Glomerular endothelial cell (primary cell): ENCODE measurements at places on chromosomes 1 and 21.

- DNase-seq = no peak
Observed at GRCh38 chr1:8478566-8478965, 160.7 kb downstream of the SLC45A1 start.

GRCh38 chr1:85553416-85554335 lies 26.9 kb upstream of the CCN1 start:
- no peak for DNase-seq

- no peak for DNase-seq
Observed at GRCh38 chr1:220786337-220787068, at the start of gene MTARC1. Gene MTARC1, plus strand, starts transcription at chr1:220786913. Its CDS starts 32 bp downstream, at chr1:220786945.

- no peak for DNase-seq
Observed at GRCh38 chr1:59768792-59769735, 45.7 kb upstream of the HOOK1 start.

GRCh38 chr1:23904748-23905357 lies 8.3 kb downstream of the CNR2 start:
- DNase-seq = no peak

GRCh38 chr1:21613072-21613867 lies 55.9 kb downstream of the RAP1GAP start:
- no peak for DNase-seq

- DNase-seq = no peak
Observed at GRCh38 chr1:18955441-18956192, 859 bp downstream of the IFFO2 start.

DNA sequence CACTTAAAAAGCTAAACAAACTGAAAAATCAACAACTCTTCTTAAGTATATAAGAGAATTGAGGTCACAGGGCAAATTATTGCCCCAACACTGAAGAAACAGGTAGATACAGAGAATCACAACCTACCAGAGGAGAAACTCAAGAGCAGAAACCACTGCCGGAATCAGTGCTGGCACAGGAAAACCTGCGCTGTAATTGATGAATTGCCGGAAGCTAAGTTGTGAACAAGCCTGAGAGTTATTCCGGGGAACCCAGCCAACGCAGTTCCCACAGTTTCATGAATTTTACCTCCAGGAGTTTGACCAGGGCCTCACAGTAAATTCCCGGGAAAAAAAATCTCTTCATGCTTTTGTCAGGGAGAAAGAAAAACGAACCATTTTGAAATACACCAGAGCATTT lies 657.1 kb upstream of the BRINP3 start:
- peak; percentile 67 for DNase-seq

GRCh38 chr1:71462247-71462646 lies 381.4 kb upstream of the ZRANB2 start:
- DNase-seq = no peak

GRCh38 chr21:35381743-35382310 lies 332.7 kb upstream of the RUNX1 start:
- no peak for DNase-seq

GRCh38 chr1:63935143-63935542 lies 161.3 kb downstream of the ROR1 start:
- no peak for DNase-seq

- no peak for DNase-seq
Observed at GRCh38 chr1:185293967-185294542, 23.0 kb downstream of the IVNS1ABP start.

GRCh38 chr21:16072737-16073136 lies 343.0 kb downstream of the USP25 start:
- no peak for DNase-seq

DNA sequence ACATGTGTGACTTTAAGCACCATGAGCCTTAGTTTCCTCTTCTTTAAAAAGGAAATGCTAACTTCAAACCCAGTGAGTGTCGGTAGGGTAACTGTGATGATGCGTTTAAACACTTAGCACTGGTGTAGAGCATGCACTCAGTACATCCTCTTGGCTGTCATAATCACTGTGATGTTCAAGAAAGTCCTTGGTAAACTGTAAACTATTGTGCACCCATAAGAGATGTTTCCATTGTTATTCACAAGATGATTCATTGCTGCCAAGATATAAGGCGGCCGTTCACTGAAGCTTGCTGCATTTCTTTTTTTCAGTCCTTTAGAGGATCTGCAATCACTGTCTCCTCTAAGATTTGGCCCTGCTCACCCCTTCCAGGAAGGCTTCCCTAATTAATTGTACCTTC lies 61.8 kb upstream of the DAB1 start:
- no peak for DNase-seq

GRCh38 chr1:182069028-182069466 lies 7.5 kb upstream of the ZNF648 start:
- no peak for DNase-seq

DNA sequence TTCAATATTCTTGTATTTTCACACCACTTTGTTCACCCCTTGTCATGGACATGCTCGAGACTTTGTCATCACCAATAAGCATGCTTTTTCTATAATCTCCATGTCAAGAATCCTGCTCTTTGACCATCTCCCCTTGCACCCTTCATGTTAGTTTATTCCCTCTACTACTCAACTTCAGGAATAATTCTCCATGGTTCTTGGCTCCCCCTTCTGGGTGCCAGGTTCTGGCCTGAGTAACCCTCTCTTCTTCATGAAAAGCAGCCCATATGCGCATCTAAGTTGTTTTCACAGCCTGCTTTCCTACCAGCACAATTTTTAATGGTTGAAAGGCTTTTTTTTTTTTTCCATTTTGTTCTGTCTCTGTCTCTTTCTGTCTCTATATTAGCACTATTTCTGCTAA lies 160.7 kb downstream of the LEPR start:
- DNase-seq = no peak

DNA sequence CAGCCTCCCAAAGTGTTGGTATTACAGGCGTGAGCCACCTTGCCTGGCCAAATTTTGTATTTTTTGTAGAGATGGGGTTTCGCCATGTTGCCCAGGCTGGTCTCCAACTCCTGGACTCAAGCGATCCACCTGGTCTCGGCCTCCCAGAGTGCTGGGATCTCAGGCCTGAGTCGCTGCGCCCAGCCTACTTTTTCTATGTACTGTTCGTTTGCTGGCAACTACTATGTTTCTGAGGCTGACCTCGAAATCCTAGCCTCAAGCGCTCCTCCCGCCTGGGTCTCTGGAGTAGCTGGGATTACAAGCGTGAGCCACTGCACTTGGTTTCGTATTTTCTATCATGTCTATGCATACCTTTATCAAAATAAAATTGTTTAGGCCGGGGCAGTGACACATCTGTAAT lies 675 bp upstream of the TEKT2 start:
- DNase-seq = no peak

GRCh38 chr1:17926906-17927305 lies 171.8 kb downstream of the ACTL8 start:
- DNase-seq = no peak

- no peak for DNase-seq
Observed at GRCh38 chr1:12339811-12340543, 110.1 kb downstream of the VPS13D start.

GRCh38 chr1:20099533-20099932 lies 19.8 kb downstream of the PLA2G2D start:
- no peak for DNase-seq

DNA sequence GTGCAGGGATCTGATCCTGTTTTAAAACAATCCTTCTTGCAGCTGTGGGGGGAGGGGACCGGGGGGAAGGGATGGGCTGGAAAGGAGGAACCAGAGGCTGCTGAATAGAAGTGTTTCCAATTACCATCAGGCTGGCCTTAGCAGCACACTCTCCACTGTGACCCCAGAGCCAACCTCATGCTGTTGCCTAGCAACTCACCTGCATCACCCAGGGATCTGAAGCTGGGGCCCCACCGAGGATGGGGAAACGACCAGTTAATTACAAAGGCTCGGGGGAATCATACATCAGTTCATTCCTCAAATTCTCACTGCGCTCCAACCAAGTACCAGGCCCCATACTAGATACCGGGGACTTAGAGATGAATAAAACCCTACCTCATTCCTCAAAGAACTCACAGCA lies 11.9 kb upstream of the GPX7 start:
- no peak for DNase-seq

DNA sequence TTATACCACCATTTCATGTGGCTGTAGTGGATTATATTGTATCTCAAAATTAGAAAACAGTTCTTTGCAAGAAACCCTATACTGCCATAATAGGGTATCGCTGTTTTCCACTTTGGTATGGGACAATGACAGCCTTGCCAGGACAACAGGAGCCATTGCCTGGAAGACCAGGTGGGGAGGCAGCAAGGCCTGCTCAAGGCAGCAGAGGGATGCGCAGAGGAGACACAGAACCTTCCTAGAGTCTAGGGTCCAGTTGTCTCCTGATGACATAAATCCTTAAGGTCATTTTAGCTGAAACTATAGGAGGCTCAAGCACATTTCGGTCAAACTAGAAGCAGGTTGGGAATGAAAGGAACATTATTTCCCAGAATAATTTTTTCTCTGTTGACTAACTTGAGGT lies 27.6 kb downstream of the IFNGR2 start:
- no peak for DNase-seq

GRCh38 chr1:171934664-171935063 lies 93.4 kb downstream of the DNM3 start:
- no peak for DNase-seq

DNA sequence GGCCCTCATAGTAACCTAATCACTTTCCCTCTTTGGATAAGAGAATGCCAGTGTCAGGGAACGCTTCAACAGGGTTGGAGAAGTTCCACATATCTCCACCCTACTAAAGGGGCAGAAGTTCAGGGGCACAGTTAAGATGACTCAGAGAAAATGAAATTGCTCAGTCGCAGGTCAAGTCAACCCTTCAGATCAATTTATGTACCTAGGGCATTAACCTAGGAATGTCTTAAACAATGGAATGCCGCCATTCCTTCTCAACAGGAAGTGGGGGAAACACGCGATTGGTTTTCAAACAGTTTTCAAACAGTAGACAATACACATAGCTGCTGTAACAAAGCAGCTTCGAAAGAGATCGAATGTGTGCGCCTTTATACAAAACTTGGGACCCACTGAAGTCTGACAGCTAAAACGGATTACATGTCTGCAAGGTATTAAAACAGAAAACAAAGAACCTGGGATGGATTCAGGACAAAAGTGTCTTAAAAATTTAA lies 897 bp downstream of the SLC25A24 start:
- peak; percentile 27 for DNase-seq

- DNase-seq = no peak
Observed at GRCh38 chr1:42801832-42802473, 15.0 kb upstream of the ERMAP start.

- DNase-seq = no peak
Observed at GRCh38 chr1:65955071-65955470, 162.4 kb downstream of the PDE4B start.

GRCh38 chr1:42043811-42044210 lies 109.4 kb upstream of the GUCA2B start:
- DNase-seq = no peak

GRCh38 chr1:101310506-101310905 lies 73.7 kb downstream of the S1PR1 start:
- DNase-seq = no peak

- DNase-seq = no peak
Observed at GRCh38 chr1:159849626-159850366, 12.7 kb downstream of the VSIG8 start.

DNA sequence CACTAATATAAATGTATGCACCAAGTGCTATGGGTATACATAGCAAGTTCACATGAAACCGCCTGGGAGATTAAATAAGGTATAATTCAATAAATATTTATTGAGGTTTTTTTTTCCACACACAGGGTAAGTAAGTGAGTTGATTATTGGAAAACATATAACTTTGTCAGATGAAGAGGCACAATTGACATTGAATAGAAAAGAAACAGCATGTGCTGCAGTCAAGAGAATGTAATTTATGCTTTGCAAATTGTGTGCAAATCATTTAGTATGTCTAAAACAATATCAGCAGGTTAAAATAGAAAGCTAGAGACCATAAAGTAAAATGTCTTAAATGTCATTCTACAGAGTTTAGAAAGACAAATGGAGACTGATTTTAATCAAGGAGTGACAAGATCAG lies 560.0 kb downstream of the AMY1C start:
- DNase-seq = no peak

- no peak for DNase-seq
Observed at GRCh38 chr1:237556911-237557310, 333.8 kb downstream of the ZP4 start.

- no peak for DNase-seq
Observed at GRCh38 chr1:91891454-91891853, 5.5 kb upstream of the TGFBR3 start.

DNA sequence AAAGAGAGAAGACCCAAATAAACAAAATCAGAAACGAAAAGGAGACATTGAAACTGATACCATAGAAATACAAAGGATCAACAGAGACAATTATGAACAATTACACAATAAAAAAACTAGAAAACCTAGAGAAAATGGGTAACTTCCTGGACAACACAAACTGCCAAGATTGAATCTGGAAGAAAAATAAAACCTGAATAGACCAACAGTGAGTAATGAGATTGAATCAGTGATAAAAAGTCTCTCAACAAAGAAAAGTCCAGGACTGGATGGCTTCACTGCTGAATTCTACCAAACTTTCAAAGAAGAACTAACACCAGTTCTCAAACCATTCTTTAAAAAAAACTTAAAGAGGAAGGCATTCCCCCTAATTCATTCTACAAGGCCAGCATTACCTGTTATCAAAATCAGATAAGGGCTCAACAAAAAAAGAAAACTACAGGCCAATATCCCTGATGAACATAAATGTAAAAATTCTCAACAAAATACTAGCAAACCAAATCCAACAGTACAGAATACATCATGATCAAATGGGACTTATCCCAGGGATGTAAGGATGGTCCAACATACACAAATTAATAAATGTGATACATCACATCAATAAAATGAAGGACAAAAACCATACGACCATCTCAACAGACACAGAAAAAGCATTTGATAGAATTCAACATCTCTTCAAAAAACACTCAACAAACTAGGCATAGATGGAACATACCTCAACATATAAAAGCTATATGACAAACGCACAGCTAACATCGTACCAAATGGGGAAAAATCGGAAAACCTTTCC lies 119.9 kb downstream of the ACBD6 start:
- DNase-seq = peak; percentile 27

GRCh38 chr1:94560333-94560732 lies 18.8 kb upstream of the F3 start:
- DNase-seq = no peak

DNA sequence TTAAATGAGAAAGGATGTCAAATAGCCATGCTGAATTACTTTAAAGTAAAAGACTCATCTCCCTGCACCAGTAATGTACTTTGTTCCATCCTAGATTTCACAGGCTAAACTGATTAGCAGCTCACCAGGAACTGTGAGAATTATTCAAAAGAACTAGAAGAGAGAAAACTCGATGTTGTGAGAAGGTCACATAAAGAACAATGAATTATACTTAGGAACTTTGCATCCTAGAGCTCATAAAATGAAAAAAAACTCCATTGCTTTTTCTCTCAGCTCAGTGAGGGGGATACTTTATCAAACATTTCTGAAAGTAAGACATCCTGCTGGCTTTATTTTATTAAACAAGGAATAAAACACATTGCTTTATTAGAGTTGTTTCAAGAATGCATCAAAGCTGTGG lies 278.5 kb downstream of the MRPL39 start:
- DNase-seq = no peak

- no peak for DNase-seq
Observed at GRCh38 chr1:193525411-193525810, 339.0 kb upstream of the B3GALT2 start.

GRCh38 chr1:111762332-111762731 lies 6.6 kb downstream of the DDX20 start:
- no peak for DNase-seq

GRCh38 chr1:200242110-200243041 lies 167.5 kb downstream of the ZNF281 start:
- DNase-seq = peak; percentile 74
